ENCODE measurements at places on chromosomes 11 and 22.

- no peak for DNase-seq
These were observed 18.7 kb upstream of the GNB1L start for GRCh38 chr22:19873138-19873959.

- DNase-seq = no peak
These were observed 349 bp downstream of the TSSC4 start for GRCh38 chr11:2400762-2401435.

- no peak for DNase-seq
These were observed 11.5 kb downstream of the PARVG start for GRCh38 chr22:44192098-44192815.

DNA sequence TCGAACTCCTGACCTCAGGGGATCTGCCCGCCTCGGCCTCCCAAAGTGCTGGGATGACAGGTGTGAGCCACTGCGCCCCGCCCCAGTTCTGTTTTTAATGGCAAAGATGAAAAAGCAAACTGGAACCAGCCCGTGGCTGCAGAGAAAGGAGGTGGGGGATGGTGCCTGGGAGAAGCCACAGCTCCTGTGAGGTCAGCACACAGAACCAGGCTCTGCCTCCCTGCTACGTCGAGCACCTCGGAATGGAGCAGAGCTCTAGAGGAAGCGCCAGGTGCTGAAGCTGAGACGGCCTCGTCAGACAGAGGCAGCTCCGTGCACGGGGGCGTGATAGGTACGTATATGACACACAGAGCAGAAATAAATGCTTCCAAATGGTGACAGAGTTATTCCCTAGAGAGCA lies 8.5 kb downstream of the DRD4 start:
- DNase-seq = no peak

- DNase-seq = no peak
These were observed 121.2 kb downstream of the PDE3B start for GRCh38 chr11:14764579-14765527.

DNA sequence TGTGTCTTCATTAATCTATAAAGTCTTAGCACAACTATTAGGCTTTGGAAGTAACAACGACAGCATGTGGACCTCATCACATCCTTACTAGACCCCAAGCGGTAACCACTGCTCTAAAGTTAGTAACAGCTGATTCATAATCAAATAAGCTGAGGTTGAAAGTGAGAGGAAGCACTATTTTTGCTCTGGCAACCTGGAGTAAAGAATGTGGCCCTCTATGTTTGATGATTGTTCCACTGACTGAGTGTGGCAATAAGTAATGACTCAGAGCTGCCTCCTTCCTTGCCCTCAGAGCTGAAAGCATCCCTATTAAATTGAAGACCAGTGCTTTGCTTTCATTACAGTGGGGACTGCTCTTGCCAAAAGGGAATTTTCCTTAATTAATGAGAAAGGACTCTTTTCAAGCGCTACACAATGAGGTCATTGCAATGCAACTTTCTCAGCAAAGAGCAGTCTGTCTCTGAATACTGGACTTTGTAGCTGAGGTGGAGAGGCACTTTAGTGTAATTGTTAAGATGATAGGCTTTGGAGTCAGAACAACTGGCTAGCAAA lies 906.1 kb upstream of the RAG2 start:
- no peak for DNase-seq

DNA sequence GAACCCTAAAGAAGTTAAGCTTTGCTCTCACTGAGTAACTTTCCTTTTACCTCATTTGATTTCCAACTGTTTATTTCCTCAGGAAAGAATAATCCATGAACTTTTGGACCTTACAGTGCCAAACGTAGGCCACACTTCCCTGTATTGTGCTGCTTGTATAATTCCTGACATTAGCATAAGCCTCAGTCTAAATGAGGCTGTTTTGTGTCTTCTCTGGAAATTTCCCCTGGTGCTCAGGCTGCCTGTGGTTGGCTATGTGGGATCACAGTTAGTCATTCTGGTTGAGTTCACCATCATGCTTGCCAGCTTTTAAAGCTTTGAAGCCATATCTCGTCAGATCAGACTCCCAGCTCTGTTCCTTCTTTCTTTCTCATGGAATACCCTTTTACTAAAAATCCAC lies 107.0 kb downstream of the FAM76B start:
- DNase-seq = no peak

DNA sequence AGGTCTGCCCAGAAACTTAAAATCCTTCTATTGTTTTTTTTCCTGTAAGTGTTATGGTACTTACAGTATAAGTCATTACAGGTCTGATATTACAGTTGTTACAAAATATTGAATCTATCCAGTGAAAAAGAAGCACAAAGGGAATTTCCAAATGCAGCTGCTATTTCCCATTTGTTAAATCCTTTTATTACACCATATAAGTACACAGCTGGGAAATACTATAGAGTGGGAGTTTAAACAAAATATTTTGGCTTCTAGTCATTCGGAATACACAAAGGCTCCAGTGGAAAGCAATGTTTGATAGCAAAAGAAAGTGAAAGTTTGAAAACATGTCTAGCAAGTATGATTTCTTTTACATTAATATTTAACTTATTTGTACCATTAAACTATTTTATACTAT lies 18.0 kb downstream of the SOX6 start:
- no peak for DNase-seq

DNA sequence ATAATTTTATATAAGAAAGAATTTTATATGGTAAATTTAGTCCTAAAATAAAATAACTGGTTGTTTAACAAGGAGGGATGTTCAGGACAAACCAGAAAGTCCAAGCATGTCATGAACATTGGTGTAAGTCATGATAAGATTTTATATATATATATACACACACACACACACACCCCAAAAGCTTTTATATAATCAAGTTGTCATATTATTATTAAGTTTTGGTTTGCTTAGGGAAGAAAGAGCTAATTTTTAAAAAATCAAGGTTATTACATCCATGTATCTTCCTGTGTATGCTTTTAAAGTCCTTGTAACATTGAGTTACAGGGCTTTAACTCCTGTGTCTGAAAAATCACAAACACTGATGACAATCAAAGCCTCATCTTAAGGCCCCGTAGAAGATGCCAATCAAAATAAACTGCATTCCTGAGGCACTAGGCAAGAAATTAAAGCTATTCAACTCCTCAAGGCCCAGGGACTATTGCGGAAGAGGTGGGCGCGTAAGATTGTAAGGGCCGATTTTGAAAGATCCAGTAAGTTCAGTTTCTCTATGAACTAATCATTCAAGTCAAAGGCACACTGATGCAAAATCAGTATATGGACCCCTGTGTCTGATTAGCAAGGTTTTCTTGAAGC lies 16.8 kb downstream of the APOL6 start:
- DNase-seq = no peak

DNA sequence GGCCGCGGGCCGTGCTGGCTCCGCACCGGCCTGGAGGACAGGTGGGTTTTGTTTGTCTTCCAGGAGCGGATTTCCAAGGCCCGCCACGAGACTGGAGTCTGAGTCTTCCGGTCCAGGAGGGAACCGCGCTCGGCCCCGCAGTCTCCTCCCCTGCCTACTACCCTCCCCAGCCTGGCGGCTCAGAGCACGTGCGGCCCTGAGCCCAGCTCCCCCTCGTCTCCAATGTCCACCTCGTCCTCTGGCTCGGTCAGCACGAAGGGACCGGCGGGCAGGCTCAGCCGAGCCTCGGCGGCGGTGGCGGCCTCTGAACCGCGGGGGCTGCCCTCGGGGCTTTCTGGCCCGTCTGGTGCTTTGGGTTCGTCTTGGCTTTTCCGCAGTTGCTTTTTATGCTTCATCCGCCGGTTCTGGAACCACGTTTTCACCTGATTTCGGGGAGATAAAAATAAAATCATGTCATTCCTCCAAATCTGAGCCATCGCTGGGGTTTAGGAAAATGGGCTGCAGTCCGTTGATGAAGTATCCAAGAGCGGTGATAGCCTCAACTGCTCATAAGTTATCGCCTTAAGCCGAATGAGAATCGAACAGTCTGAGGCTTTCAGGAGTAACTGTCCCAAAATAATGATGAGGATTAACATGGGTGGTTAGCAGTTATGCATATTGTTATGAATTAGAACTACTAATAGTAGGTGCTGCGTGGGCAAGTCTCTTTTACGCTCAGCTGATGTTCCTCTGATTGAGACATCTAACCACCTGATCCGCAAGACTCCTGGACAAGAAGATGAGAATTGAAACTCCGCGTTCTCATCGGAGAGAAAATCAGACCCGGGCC lies 4.0 kb downstream of the BSX start:
- no peak for DNase-seq

- no peak for DNase-seq
These were observed 3.4 kb downstream of the TYR start for GRCh38 chr11:89181111-89181510.

GRCh38 chr11:42273977-42274376 lies 814.5 kb upstream of the LRRC4C start:
- no peak for DNase-seq

DNA sequence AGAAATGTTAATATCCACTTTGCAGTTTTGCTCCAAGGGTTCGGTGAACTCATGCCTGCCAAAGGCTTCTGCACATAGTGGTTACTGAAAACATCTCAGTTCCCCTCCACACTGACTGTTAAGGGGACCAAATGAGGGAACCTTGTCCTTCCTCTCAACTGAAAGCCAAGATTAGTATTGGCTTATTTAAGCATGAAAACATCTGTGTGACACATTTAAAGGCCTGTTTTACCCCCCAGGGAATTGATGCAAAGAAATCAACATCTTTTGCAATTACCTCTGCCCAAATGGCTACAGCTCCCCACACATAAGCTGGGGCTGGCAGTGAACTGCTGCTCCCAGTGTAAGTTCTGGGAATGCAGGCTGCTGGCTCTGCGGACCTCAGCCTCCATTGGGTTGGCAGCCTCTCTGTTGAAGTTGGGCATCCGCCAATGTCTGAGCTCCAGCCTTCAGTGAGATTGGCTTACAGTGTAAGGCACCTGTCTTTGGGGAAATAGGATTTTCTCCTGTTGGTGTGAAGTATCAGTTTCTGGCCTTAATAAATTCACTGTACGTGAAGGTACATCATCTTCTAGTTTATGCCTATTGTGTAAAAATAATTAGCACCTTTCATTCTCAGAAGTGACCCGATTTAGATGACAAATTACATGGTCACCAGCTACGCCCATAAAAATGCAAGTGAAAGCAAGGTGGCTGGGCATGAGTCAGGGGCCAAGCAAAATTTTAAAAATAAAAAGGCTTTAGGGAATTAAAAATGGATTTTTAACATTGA lies 213.4 kb upstream of the SYN3 start:
- no peak for DNase-seq

DNA sequence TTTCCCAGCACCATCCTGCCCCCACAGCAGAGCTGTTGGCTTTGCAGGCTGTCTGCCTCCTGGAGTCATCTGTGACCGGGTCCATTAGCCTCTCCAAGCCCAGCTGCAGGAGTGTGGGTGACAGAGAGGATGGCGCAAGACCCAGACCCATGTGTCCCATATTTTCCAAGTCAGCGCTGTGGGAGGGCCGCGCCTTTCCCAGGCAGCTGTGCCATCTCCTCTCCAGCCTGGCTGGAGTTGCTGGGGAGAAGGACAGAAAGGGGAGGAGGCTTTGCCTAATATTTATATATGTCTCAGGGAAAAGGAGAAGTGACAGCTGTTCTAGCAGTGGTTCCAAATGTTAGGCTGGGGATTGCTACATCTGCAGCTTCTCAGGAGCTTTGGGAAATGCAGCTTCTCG lies 15.7 kb downstream of the DTX4 start:
- DNase-seq = no peak

DNA sequence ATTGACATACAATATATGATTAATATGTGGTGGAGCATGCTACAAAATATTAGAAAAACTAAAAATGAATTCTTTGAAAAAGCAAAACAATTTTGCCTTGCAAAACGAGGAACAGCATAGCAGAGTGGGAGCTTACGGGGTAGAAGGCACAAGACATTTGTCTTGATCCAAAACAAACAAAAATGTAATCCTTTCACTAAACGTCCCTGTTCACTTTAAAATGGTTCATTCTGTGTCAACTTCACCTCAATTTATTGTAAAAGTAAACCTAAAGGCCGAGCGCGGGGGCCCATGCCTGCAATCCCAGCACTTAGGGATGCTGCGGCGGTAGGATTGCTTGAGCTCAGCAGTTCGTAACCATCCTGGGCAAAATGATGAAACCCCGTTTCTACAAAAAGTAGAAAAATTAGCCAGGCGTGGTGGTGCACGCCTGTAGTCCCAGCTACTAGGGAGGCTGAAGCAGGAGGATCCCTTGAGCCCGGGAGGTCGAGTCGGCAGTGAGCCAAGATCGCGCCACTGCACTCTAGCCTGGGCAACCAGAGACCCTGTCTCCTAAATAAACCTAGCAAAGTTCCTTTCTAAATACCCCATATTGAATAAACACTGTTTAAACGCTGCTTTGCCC lies 2.0 kb downstream of the PRDM10 start:
- no peak for DNase-seq

- DNase-seq = no peak
These were observed 101.7 kb downstream of the FAM181B start for GRCh38 chr11:82631722-82632630.

DNA sequence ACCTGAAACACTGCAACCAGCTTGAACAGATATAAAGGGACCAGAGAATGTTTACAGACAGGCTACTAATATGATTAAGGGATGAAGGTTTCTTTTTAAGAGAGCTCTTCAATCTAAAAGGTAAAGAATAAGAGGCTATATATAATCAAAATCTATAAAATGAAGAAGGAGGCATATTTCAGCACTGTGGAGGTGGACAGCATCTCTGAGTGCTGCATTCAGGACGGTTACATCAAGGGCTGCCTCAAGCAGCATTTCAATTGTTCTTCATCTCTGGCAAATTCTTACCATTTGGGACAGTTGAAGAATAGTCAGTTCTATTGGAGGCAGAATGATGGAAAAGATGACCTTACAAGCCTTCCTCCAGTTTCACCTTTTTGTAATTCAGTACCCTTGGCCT lies 139.6 kb upstream of the LMO1 start:
- no peak for DNase-seq

DNA sequence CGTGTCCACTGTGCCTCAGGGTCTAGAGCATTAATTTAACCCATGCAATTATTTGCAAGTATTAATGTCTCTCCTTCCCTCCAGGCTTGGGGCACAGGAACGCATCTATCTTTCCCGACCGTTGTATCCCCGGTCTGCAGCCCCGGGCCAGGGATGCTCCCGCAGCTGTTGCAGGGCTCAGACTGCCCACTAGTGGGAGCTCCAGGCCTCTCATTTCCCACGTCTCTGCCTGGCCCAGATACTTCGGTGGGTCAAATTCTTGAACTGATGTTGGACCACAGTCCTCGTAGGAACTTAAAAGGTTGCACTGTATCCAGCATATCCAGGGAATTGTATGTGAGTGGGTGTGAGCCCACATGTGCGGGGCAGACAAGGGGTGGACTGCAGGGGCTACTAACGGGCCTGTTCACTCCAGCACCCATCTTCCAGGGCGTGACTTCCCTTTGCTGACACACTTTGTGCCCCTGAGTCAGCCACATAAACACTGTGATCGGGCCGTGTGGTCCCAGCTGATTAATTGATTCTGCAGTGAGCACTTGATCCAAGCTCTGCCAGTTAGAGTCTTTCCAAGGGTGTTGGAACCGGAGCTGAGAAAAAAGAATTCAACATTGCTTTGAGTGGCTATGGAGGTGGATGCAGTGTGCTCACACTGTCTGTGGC lies 451.3 kb downstream of the TBC1D22A start:
- no peak for DNase-seq

Data from activated naive CD8-positive, alpha-beta T cell treated with anti-CD3 and anti-CD28 coated beads, Interleukin-2, amount 50 U/mL, for 16 hours (primary cell).